Large intestine (tissue), 12 donors: ENCODE measurements at places on chromosomes 11 and 22. TPM values are rescaled to one million over a fixed set of nuclear protein-coding genes. Genes with fewer than 3 reads are reported as not detected.

DNA sequence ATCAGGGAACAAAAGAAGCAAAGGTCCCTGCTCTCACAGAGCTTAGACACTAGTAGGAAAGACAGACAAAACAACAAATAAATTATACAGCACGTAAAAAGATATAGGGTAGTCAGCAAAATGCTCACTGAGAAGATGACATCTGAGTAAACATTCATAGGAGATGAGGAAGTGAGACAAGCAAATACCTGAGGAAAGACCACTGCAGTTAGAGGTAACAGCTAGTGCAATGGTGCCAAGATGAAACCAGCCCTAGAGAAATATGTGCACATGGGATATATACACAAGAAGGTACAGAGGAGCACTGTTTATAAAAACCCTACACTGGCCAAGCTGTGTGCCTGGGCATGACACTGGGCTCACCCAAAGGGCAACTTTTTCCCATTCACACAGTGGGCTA lies 9.8 kb downstream of the CYP2R1 start:
- no peak for DNase-seq

DNA sequence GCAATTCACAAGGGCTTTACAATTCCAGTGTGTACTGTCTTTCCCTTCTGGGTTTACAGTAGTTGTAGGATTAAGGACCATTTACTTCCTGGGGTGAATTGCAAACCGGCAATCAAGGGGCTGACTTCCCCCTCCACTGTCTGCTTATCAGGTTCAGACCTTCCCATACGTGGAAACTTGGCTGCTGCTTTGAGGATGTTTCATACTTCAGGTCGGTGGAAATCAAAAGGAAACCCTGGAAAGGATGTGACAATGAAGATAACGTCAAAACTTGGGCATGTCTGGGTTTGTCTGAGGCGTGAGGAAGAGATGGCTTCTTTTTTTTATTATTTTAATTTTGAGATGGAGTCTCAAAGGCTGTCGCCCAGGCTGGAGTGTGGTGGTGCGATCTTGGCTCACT lies 2.1 kb upstream of the RTCB start:
- no peak for DNase-seq

SAMM50 gene
- 51.5 TPM for polyA plus RNA-seq

GRCh38 chr22:44931077-44931540 lies 78.7 kb downstream of the PHF21B start:
- DNase-seq: no peak

GRCh38 chr11:34928268-34928959 lies 12.0 kb downstream of the PDHX start:
- DNase-seq: no peak

CASP1 gene
- 135 TPM for polyA plus RNA-seq

- DNase-seq: no peak
These were observed 719.6 kb downstream of the BRD1 start for GRCh38 chr22:49107961-49108530.

GRIA4 gene
- 7.3 TPM for polyA plus RNA-seq

UPB1 gene
- polyA plus RNA-seq: 12.2 TPM

DNA sequence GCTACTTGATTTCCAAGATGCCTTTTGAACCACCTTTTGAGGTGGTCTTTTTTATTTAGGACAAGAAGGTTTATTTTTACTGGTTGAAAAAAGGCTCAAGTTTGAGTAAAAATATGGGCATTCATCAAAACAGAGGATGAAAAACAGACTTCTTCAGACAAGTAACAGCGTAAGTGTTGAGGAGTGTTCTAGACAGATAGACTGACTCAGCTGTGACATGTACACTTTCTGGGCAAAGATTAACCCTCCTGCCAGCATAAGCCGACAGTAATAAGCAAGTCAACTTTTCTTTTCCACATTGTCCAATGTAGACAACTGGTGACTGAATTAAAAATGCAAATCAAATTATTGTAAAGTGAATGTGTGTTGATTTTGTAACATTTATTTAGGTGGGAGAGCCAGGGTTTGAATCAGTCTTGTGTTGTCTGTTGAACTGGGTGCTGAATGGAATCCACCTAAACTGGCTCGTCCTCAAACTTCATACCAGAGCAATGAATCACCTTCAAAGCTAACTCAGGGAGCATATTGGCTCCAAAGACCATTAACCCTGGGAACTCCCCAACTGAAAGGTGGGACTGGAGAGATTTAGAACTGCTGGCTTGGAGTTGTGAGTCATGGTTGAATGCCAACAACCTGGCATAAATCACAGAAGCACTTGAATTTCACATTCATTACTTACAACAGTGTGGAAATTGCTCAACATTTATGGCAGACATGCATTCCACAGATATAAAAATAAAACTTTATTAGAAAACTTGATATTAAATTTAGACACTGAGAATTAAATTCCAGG lies 377.0 kb downstream of the ETS1 start:
- peak; percentile 54 for DNase-seq

DNA sequence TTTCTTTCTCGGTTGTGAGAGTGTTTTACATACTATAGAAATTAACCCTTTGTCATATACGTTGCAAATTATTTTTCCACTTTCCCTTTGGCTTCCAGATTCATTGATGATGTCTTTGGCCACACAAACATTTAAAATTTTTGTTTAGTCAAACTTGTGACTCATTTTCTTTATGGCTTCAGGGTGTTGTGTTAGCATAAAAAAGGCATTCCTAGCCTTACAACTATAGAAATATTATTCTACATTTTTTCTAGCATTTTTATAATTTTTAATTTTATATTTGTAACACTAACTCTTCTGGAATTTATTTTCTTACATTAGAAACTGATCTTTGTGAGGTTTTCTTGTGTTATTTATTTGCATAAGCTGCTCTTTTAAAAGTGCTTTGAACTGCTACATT lies 12.1 kb downstream of the GRIA4 start:
- no peak for DNase-seq

- DNase-seq: peak; percentile 44
These were observed at the start of gene TIRAP for GRCh38 chr11:126282736-126283591. Gene TIRAP, plus strand, starts transcription at chr11:126283093. Its CDS starts 7,802 bp downstream, at chr11:126290895.

DNA sequence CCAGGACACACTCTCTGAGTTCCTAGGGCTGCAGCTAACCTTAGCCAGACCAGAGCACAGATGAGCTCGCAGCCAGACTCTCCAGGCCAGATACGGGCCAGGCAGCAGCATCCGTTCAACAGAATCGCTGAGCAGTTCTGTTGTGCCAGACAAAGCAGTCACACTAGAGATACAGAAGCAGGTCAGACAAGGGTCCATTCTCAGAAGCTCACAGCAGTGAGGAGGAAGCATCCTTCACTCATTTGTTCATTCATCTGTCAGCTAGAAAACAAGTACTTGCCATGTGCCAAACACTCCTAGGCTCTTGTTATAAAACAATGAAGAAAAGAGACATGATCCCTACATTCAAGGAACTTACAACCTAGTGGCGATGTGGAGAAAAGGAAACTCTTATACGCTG lies 2.6 kb downstream of the LMO2 start:
- DNase-seq: no peak

UCP3 gene
- polyA plus RNA-seq: 2.3 TPM

DLG2 gene
- polyA plus RNA-seq: 8.1 TPM

DNA sequence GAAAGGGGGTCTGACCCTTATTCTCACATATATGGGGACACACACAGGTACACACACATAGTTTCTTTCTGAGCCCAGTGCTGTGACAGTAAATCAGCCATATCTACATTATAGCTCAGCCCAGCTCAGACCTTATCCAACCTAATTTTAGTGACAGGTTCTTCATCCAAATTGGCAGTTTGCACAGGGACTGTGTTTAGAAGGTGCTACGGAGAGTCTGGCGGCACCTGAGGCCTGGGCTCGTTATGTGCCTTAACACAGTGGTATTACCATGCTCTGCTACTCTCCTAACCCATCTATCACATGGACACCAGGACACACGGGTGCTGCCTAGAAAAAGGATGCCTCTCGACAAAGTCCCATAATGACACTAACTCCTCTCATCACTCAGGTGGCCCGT lies 109.3 kb downstream of the GALNT18 start:
- DNase-seq: no peak

POTEH gene
- polyA plus RNA-seq: not detected

GRCh38 chr11:127054153-127054552 lies 53.6 kb upstream of the KIRREL3 start:
- DNase-seq: no peak

DNA sequence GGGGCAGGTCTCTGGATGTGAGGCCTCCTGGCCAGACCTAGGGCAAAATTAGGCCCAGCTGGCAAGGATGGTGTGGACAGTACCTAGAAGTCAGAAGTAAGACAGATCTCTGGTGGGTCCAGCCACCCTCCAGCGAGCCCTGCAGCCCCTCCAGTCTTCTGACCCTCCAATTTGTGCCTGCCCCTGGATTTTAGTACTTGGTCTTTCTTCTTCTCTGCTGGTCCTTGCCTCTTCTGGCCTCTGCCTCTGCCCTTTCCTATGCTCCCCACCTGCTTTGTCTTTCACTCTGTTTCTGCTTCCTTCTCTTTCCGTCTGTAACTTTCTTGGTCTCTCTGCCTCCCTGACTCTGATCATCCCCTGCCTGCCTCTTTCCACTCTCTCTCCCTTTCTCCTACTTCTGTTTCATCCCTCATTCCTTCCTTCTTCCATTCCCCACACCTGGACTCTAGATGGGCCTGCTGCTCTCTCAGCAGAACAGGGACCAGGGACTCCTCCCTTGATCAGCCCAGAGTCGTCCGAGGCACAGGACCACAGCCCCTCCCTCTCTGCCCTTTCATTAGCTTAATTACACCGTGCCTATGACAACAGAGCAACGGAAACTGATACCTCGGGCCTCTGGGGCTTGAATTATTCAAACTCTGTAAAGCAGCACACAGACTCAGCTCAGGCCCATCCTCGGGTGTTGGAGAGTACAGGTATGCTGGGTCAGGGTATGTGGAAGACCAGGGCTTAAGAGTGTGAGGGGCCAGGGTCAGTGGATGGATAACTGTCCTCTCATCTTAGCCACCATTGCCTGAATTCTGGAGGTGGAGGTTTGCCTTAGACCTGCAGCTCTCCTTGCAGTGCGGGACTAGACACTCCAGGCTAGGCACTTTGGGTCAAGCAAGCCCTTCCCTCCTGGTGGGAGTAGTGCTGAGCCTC lies at the start of gene CHRNA10:
Gene CHRNA10, minus strand, starts transcription at position 51 of the 921 bp plus-strand sequence. CDS start 72 bp downstream, outside the sequence.
- DNase-seq: no peak

GRCh38 chr11:103525069-103525468 lies 415.8 kb downstream of the DYNC2H1 start:
- no peak for DNase-seq

- DNase-seq: peak; percentile 36
These were observed 6.9 kb upstream of the ACR start for GRCh38 chr22:50730941-50731661.

PACSIN2 gene
- polyA plus RNA-seq: 51.5 TPM

GRCh38 chr22:42236268-42236667 lies 34.2 kb downstream of the TCF20 start:
- no peak for DNase-seq

RTN4R gene
- 7.5 TPM for polyA plus RNA-seq

- DNase-seq: peak; percentile 77
These were observed 640 bp upstream of the ZDHHC8 start for GRCh38 chr22:20130731-20131596.

DSCAML1 gene
- polyA plus RNA-seq: 1.6 TPM

OR8I2 gene
- not detected for polyA plus RNA-seq

DNA sequence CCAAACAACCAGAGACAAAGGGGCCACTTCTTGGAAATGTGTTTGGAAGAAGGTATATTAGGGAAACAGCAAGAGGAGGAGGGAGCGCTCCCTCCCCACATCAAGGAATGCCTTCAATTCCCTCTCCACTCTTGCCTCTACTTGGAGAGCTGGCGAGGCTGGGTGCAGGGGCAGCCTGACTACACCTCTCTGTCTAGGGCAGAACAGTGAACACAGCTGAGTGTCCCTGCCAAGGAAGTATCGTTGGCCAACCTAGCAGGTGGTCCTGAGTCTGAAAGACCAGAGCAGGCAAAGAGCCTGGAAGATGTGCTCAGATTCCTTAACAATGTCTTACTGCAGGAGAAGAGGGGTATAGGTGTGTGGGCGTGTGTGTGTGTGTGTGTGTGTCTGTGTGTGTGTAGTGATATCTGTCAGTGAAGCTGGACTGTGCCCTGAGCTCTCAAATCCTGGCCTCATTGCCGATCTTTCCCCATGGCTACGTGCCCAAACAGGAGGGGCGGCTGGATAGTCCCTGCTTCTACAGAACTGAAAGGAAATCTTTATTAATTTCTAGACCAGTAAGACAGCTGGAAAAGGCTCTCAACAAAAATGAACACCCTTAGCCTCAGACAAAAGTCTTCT lies 46.8 kb downstream of the PAMR1 start:
- DNase-seq: peak; percentile 61

- DNase-seq: peak; percentile 43
These were observed 45.4 kb upstream of the GLYAT start for GRCh38 chr11:58776891-58777710.

GRCh38 chr11:5737670-5738392 lies 1.6 kb downstream of the OR56B1 start:
- no peak for DNase-seq

- DNase-seq: no peak
These were observed 28.0 kb upstream of the LMO1 start for GRCh38 chr11:8291421-8292350.

PIWIL4 gene
- polyA plus RNA-seq: 16.0 TPM

GRCh38 chr11:10931761-10932670 lies 74.2 kb upstream of the ZBED5 start:
- DNase-seq: no peak

OR51D1 gene
- polyA plus RNA-seq: 0.01 TPM

GRCh38 chr11:75320046-75320618 lies 31.3 kb downstream of the ARRB1 start:
- no peak for DNase-seq

WNT7B gene
- polyA plus RNA-seq: 0.33 TPM

- DNase-seq: peak; percentile 61
These were observed at the start of gene PLAAT3 for GRCh38 chr11:63614136-63614671. Gene PLAAT3, minus strand, starts transcription at chr11:63614433. Its CDS starts 419 bp downstream, at chr11:63614014.

MGAT3 gene
- 24.1 TPM for polyA plus RNA-seq

DNA sequence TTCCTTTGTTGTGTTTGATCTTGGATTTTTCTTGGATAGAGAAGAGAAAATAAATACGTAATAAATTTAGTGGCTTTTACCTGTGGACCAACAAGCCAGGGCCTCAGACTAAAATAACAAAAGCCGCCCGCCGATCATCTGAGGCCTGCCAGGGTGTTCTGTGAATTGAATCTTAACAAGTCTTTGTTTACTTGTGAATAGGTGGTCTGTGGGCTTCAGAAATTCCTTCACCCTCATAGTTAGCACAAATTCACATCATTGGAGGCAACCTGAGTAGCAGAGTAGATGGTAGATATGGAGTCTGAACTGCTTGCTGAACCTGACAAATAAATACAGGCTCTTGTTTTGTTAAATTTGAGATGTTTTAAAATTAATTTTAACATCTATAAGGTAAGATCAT lies 176.3 kb upstream of the MTNR1B start:
- DNase-seq: no peak

GRCh38 chr11:61361237-61361740 lies 393 bp downstream of the CYB561A3 start:
- DNase-seq: no peak

DNA sequence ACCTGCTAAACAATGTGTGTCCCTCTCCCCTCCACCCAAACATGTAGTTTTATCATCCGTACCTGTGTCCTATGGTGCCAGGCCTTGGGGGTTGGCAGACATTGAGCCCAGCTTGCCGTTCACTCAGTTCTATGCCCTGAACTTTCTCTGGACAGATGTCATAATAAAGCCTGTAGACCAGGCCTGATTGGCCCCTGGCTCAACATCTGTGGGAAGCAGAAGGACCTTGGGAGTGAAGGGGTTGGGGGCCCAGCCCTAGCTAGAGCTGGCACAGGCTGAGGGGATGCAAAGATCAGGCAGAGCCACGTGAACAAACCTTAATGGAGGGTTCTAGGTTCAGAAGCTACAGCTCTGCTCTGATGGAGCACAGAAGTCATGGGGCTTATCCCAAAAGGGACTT lies 600.6 kb downstream of the BUD13 start:
- DNase-seq: no peak
